ENCODE measurements at places on chromosomes 5 and 9. TPM values are rescaled to one million over a fixed set of nuclear protein-coding genes. Genes with fewer than 3 reads are reported as not detected.

The FCHO2 gene
- total RNA-seq = 11.7 TPM

The SLC44A1 gene
- total RNA-seq = 41.4 TPM

The HBEGF gene
- total RNA-seq = 2.4 TPM

- no peak for DNase-seq
- no peaks in the 10 kb centered on the region for H3K27me3 ChIP-seq
- H3K36me3 ChIP-seq = no peaks in the 10 kb centered on the region
- no peak overlapping the region for H3K4me3 ChIP-seq
These were observed 90.2 kb upstream of the SH3GL2 start for GRCh38 chr9:17488662-17489061.

GRCh38 chr5:32500181-32500580, 55.6 kb upstream of the ZFR start:
- H3K36me3 ChIP-seq = no peaks in the 10 kb centered on the region
- H3K27ac ChIP-seq = no peak overlapping the region
- no peak for DNase-seq
- no peak overlapping the region for H3K4me3 ChIP-seq
- H3K27me3 ChIP-seq = peaks cover 14% of the 10 kb centered on the region
- H3K4me1 ChIP-seq = peaks cover 28% of the 10 kb centered on the region

DNA sequence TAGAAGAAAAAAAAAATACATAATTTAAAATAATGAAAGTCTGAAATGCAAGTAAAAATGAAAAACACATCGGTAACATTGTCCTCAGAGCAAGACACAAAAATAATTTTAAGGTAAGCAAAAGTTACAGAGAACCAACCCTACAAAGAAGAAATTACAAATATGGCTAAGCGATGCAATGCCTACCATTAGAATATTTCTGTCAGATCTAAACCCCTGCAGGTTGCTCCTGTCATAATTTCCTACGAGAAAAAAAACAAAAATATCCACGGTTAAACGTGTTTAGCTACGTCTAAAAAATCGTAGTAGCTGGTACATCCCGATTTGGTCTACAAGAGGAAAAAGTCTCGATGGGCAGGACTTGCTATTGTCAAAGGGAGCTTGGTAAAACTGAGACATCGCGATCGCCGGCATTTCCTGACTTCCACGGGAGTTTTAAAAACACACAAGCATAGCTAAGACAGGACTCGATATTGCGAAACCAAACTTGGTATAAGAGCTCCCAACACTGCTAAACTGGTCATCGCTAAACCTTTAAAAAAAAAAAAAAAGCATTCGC, 1.1 kb upstream of the ANXA2R start:
- peaks cover 20% of the 10 kb centered on the region for H3K4me1 ChIP-seq
- peak overlapping the region; percentile 47 for H3K4me3 ChIP-seq
- DNase-seq = peak; percentile 16
- H3K36me3 ChIP-seq = no peaks in the 10 kb centered on the region
- H3K27me3 ChIP-seq = peaks cover 97% of the 10 kb centered on the region

GRCh38 chr5:99191206-99191745, 262.5 kb upstream of the CHD1 start:
- H3K27ac ChIP-seq = no peak overlapping the region
- no peaks in the 10 kb centered on the region for H3K4me1 ChIP-seq
- DNase-seq = no peak
- no peak overlapping the region for H3K4me3 ChIP-seq
- no peaks in the 10 kb centered on the region for H3K36me3 ChIP-seq

GRCh38 chr9:19247420-19247819, 16.9 kb downstream of the DENND4C start:
- H3K4me3 ChIP-seq = no peak overlapping the region
- DNase-seq = no peak
- H3K27me3 ChIP-seq = no peaks in the 10 kb centered on the region
- H3K36me3 ChIP-seq = no peaks in the 10 kb centered on the region

DNA sequence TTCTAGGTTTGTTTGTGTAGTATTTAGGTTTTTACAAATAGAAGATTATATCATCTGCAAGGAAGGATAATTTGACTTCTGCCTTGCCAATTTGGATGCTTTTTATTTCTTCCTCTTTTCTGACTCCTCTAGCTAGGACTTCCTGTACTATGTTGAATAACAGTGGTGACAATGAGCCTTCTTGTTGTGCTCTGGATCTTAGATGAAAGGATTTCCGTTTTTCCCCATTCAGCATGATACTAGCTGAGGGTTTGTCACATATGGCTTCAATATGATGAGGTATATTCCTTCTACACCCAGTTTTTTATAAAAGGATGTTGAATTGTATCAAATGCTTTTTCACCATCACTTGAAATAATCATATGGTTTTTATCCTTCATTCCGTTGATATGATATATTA, 101.4 kb downstream of the FBXO4 start:
- H3K27me3 ChIP-seq = no peaks in the 10 kb centered on the region
- H3K36me3 ChIP-seq = no peaks in the 10 kb centered on the region

DNA sequence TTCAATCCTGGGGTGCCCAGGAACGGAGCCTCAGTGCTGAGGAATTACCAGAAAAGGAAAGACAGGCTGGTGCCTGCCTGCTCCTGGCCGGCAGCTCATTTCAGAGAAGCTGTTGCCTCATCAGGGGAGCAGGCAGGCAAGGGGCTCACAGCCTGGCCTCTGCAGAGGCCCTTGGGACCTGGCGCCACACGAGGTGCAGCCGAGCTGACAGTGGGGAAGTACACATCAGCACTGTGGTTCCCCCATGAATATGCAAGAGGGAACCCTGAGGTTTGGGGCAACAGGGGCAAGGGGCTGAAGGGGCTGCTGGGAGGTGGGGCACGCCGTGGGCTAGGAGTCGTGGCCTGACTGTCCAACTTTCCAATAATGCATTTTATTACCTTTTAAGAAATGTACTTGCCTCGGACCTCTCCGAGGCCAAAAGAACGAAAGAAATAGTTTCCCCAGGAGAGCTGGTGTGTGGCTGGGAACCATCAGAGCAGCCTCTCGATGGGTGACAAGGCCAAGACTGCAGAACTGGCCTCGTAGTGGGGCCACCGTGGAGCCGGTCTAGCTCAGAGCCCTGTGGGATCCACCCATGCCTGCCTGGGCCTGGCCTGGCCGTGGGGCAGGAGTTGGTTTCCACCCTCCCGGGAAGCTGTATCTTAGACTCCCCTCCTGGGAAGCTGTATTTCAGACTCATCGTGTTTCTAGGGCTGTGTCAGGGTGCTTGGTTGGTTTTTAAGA, 198.6 kb downstream of the PAX5 start:
- no peak for DNase-seq
- no peaks in the 10 kb centered on the region for H3K36me3 ChIP-seq
- no peak overlapping the region for H3K27ac ChIP-seq
- peaks cover 7% of the 10 kb centered on the region for H3K4me1 ChIP-seq
- no peak overlapping the region for H3K4me3 ChIP-seq

DNA sequence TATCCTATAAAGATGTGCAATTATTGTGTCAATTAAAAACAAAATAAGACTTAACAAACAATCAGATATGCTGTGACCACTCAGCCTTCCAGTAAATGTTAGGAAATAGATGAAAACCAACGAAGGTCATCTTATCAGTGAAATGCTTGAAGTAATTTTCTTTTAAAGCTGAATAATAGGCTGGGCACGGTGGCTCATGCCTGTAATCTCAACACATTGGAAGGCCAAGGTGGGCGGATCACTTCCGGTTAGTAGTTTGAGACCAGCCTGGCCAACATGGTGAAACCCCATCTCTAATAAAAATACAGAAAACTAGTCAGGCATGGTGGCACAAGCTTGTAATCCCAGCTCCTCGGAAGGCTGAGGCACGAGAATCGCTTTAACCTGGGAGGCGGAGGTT, 31.2 kb downstream of the NLN start:
- H3K27ac ChIP-seq = no peak overlapping the region
- H3K4me3 ChIP-seq = no peak overlapping the region
- H3K4me1 ChIP-seq = no peaks in the 10 kb centered on the region
- DNase-seq = no peak

DNA sequence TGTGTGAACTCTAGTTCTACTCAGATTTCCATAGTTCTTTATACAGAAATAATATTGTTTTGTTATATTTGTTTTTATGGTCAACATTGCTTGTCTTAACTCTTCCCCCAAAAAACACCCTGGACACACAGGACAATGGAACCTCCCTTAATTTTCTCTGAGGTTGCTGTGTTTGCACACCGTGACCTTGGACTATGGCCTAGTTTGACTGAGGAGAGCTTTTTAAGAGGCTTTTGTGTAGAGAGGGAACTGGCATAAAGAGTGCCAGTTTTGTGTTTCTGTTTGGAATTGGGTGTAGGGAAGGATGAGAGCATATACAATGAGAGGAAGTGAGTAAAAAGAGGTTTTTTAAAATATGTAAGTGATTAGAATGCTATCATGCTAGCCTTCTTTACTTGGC, 101.1 kb upstream of the MEF2C start:
- H3K27me3 ChIP-seq = no peaks in the 10 kb centered on the region
- H3K4me3 ChIP-seq = no peak overlapping the region
- no peaks in the 10 kb centered on the region for H3K4me1 ChIP-seq
- no peak overlapping the region for H3K27ac ChIP-seq
- no peaks in the 10 kb centered on the region for H3K36me3 ChIP-seq

DNA sequence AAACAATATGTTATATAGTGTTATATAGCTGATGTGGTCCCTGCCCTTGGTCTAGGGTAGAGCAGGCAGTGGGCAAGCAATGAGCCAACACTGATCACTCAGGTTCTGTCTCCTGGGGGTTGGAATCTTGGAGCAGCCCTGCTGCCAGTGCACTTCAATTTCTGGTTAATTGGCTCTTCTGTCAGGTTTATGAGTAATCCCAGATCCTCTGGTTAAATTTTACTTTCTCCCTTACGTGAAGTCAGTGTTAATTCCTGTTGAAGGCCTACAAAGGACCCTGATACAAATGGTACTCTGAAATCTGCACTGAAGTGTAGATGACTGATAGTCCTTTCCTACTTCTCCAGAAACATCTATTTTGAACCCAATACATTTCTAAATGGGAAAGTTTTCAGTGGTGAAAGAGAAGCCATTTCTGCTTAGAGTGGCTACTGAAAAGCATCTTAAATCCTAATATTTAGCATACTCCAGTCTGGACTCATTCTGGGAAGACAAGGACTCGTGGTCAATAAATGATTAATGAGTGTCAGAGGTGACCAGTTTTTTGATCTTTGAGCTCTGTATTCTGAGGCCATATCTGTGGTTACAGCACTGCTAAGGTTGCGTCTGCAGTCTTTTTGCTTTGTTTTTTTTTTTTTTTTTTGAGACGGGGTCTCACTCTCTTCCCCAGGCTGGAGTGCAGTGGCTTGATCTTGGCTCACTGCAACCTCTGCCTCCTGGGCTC, 442.4 kb downstream of the KIF4B start:
- no peak for DNase-seq
- no peaks in the 10 kb centered on the region for H3K36me3 ChIP-seq

GRCh38 chr5:36089989-36090388, 23.3 kb upstream of the UGT3A2 start:
- H3K27ac ChIP-seq = no peak overlapping the region
- H3K4me1 ChIP-seq = no peaks in the 10 kb centered on the region
- no peaks in the 10 kb centered on the region for H3K27me3 ChIP-seq
- no peaks in the 10 kb centered on the region for H3K36me3 ChIP-seq
- peak; percentile 29 for DNase-seq

- no peaks in the 10 kb centered on the region for H3K4me1 ChIP-seq
- no peak for DNase-seq
- H3K36me3 ChIP-seq = no peaks in the 10 kb centered on the region
- H3K4me3 ChIP-seq = no peak overlapping the region
These were observed 9.8 kb upstream of the EEIG1 start for GRCh38 chr9:127990554-127990953.

- H3K4me1 ChIP-seq = no peaks in the 10 kb centered on the region
- DNase-seq = peak; percentile 29
- no peak overlapping the region for H3K4me3 ChIP-seq
- H3K27me3 ChIP-seq = no peaks in the 10 kb centered on the region
- no peaks in the 10 kb centered on the region for H3K36me3 ChIP-seq
- no peak overlapping the region for H3K27ac ChIP-seq
These were observed 167.8 kb upstream of the CCNG1 start for GRCh38 chr5:163269624-163270023.

DNA sequence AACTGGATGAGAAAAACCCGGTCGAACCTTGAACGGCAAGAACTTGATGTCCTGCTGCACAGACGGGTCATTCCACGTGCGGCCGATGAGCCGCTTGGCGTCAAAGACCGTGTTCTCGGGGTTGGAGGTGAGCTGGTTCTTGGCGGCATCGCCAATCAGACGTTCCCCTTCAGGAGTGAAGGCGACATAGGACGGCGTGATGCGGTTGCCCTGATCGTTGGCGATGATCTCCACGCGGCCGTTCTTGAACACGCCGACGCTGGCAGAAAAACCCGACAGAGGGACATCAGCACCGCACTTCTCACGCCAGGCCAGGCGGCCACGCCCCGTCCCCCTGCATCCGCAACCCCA, 519 bp downstream of the HSPA5 start:
- H3K4me3 ChIP-seq = peak overlapping the region; percentile 87
- peak overlapping the region; percentile 98 for H3K27ac ChIP-seq
- peaks cover 28% of the 10 kb centered on the region for H3K4me1 ChIP-seq
- H3K27me3 ChIP-seq = no peaks in the 10 kb centered on the region

DNA sequence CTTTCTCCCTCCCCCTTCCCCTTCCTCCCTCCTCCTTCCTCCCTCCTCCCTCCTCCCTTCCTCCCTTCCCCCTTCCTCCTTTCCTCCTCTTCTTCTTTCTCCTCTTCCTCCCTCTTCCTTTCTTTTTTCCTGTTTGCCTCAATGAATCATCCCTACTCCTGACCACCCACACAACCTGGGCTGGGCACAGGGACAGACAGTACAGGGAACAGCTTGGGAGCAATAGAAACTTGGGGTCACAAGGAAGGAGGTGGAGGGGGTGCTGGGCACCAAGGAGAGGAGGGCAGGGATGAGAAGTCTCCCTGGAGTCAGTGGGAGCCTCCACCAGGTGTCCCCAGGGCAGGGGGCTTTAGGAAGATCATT, 5.0 kb downstream of the TTC16 start:
- no peaks in the 10 kb centered on the region for H3K4me1 ChIP-seq
- no peaks in the 10 kb centered on the region for H3K36me3 ChIP-seq
- H3K27ac ChIP-seq = no peak overlapping the region
